ENCODE measurements at places on chromosomes 12 and 14.

GRCh38 chr12:51270067-51270950 lies at the start of gene SMAGP:
Gene SMAGP, minus strand, starts transcription at chr12:51270415. Its CDS starts 1,137 bp downstream, at chr12:51269278.
- peak; percentile 6 for DNase-seq

DNA sequence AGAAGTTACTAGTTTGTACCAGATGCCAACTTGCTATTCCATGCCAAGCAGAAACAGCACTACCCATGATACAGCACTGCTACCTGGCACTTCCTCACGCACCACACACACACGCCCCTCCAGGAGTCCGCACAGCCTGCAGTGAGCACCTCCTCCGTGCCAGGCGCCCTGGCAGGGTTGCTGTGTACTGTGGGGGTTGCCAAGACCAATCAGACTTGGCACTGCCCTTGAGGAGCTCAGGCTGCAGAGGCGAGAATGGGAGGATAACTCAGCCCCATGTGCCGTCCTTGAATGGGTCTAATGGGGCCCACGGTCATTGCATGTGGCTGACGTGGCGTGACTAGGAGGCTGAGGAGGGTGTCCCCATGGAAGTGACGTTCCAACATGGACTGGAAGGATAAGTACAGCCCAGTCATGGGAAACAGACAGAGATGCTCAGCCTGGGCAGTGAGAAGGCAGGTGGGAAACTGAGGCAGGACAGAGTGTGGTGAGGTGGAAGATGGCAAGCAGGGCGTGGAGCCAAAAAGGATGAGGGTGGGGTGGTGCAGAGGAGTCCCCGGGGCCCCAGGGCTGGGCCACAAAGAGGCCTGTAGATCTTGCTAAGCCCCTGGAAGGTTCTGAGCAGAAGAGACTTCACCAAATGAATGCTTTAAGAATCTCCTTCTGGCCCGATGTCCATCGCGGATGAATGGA lies 65.3 kb upstream of the C14orf180 start:
- DNase-seq = no peak

DNA sequence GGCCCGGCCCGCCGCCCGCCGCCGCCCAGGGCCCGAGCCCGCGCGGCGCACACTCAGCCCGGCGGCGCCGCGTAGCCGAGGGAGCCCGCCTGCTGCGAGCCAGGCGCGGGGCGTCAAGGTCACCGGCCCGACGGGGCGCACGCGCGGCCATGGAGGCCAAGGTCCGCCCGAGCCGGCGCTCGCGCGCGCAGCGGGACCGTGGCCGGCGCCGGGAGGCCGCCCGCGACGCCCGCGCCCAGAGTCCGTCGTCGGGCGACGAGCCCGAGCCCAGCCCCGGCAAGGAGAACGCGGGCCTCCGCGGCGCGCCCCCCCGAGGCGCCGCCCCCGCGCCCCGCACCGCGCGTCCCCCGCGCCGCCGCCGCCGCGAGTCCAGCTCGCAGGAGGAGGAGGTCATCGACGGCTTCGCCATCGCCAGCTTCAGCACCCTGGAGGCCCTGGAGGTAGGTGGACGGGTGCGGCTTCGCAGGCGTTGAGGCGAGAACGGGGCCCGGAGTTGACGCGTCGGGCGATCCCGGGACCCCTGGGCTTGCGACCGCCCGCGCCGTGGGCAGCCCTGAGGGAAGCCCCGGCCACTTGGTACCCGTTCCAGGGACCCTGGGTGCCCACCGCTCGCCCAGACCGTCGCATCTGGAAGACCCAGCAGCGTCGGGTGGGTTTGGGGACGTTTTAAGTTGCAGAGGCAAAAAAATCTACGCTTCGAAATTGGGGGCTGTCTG lies 629 bp downstream of the FBRSL1 start:
- DNase-seq = no peak

GRCh38 chr14:64960762-64961276 lies 11.3 kb downstream of the RAB15 start:
- DNase-seq = no peak

DNA sequence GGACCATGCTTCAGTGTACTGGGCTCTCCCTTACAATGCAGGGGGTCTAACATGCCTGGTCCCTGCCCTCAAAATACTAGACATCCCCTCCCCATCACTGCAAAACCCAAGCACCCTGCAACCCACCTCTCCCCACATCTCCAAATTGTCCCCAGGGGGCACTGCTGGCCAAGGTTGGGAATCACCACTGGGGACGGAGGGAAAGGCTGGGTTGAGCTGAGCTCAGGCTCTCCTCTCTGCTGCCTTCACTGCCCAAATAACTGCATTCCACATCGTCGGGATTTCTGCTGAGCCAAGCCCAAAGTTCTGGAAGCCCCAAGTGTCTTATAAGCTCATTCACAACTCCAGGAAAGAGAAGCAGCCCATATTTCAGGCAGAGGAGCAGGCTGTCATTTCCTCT lies 69.6 kb downstream of the NT5DC3 start:
- no peak for DNase-seq
